ENCODE measurements at places on chromosomes 3 and 15.

GRCh38 chr3:110149763-110150162, 812.4 kb upstream of the DPPA4 start:
- DNase-seq: no peak

DNA sequence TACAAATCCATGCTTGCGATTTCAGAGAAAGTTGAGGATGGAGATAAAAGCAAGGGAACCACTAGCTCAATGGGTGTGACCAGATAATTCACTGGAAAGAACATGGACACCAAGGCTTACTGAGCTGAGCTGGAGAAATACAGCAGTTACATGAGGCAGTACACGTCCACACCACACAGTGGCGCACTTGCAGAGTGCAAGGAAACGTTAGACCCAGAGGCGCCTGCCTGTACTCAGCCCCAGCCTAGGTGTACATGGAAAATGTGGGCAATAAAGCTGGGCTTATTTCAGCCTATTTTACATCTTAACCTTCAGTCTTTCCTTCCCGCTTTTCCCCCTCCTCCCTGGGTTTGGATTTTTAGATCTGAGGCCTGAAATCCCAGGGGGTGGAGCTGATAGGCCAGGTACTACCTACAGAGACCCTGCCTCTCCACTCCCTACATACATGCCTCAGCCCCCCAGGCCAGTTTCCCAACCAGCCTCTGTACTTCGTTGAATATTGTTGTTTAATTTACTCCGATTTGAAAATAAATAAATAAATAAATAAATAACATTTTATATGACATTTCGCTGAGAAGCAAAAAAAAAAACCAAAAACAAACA, 60.1 kb downstream of the PCOLCE2 start:
- peak; percentile 18 for DNase-seq

- DNase-seq: no peak
Observed at GRCh38 chr15:74830868-74831267, 4.4 kb downstream of the CPLX3 start.

GRCh38 chr3:66456711-66457173, 44.1 kb downstream of the LRIG1 start:
- DNase-seq: no peak

DNA sequence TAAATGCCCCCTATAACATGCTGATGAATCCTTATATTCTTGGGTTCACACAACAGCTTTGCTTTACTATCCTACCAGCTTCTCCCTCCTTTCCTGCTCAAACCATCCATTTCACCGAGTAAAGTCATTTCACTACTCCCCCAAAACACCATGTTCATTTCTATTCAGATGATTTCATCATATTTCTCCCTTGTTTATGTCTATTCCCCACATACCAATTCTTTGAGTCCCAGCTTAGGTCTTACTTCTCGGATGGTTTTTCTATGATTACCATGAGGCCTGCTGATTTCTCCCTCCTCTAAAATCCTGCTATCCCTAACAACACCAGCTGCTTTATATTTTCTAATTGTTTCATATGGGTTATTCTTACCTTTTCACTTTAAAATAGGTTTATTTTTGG, 231.4 kb downstream of the TIGIT start:
- no peak for DNase-seq

DNA sequence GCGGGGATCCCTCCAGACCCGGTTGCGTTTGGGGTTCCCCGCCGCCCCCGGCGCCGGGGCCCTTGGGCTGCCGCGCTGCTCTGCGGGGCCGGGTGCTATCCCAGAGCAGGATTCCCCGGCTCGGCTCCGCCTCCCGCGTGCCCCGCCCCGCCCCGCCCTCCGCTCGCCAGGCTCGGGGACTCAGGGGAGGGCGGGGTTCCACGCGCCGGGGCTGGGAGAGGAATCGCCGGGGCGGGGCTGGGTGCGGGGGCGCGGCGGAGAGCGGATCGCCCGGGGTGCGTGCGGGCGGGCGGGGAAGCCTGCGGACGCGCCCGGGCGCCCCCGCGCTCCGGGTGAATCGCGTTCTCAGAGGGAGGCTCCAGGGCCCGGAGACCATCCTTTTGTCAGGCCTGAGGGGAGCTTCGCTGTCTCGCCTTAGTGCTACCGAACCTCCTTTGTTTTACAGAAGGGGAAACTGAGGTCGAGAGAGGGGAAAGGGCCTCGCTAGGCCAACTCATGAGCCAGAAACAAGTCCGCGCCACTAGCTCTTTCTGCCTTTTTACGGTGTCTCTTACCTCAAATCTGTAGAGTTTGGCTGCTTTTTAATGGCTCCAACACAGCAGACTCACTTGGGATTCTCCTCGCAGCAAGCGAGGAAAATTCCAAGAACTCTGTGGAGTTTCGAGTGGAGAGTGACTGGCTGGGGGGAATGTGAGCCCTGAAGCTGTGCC, at the start of gene TMEM158:
Gene TMEM158 (minus strand): TSS at position 82 of the 710 bp plus-strand sequence. CDS start 260 bp downstream, outside the sequence.
- DNase-seq: peak; percentile 87

- DNase-seq: no peak
Observed at GRCh38 chr15:90201944-90202375, 830 bp downstream of the SEMA4B start.

- no peak for DNase-seq
Observed at GRCh38 chr15:99923711-99924110, 190.5 kb upstream of the LYSMD4 start.

DNA sequence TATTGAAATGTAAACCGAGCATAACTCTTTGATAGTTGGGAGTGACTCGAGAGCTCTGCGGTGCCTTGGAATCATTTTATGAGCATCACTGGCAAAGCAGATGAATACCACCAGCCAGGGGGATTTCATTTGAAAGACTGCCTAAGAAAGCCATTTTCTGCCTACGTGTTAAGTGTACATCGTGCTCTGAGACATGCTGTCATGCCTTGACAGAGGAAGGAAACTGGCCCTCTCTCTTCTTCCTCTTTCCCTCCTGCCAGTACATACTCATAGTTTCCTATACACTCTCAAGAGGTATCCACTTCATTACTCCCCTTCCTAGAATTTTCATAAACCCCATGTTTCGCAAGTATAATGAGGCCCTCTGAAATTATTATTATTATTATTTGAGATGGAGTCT, 8.8 kb downstream of the BCL2A1 start:
- DNase-seq: no peak

DNA sequence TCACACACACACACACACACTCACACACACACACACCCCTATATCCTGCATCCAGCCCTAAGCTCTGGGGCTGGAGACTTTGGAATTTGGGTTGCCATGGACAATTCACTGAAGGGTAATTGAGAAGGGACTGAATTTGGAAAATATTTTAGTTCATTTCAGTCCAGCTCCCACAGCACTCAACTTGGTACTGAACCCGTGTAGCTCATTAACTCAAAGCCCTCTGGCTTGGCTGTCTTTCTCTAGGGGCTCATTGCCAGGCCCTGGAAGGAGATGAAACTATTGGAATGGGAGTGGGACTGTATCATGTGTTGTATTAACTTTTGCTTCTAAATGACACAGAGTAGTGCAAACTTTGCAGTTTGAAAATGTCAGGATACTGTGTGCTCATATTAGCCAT, 157.3 kb downstream of the EPHB1 start:
- no peak for DNase-seq
